Right lobe of liver (tissue), 6 donors: ENCODE measurements at places on chromosomes 11 and 22. TPM values are rescaled to one million over a fixed set of nuclear protein-coding genes. Genes with fewer than 3 reads are reported as not detected.

- H3K4me3 ChIP-seq: no peak overlapping the region
- no peak for DNase-seq
- no peak overlapping the region for H3K27ac ChIP-seq
Observed at GRCh38 chr11:12834630-12835029, 160.4 kb downstream of the TEAD1 start.

DNA sequence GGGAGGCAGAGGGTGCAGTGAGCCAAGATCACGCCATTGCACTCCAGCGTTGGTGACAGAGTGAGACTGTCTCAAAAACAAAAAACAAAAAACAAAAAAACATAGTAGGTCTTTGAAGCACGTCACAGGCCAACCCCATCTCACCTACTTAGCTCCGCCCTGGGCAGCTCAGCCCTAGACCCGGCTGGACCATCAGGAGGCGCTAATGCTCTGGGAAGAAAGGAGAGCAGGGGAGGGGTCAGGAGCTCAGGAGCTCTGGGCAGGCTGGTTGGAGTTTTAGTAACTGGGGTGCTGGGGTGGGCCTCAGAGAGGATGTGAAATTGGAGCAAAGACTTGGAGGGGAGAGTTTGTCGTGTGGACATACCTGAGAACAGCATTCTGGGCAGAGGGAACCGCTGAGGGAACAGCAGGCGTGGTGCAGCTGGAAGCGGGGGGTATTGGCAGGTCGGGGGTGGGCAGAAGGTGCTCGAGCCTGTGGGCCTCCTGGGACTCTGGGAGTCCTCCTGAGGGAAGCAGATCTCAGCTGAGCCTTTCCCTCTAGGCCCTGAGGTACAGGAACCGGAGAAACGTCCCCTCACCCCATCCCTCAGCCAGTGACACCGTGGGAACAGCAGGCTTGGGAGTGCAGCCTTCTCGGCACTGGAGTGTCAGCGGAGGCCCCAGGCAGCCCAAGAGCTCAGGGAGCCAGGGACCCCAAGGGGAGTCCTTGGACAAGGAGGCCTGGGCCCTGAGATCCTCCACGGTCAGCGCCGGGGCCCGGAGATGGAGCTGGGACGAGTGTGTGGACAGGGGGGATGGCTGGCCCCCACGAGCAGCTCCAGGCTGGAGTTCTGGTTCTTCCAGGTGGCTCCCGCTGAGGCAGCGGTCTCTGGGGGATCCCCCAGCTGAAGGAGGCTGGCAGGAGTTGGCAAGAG is 2.2 kb upstream of the RPS6KA4 start:
- H3K4me3 ChIP-seq: no peak overlapping the region
- H3K27me3 ChIP-seq: no peaks in the 10 kb centered on the region
- DNase-seq: no peak

SAA4 gene
- total RNA-seq: 1,388 TPM

OR4C5 gene
- total RNA-seq: not detected

- no peaks in the 10 kb centered on the region for H3K4me1 ChIP-seq
- no peak overlapping the region for H3K27ac ChIP-seq
- H3K36me3 ChIP-seq: no peaks in the 10 kb centered on the region
- no peaks in the 10 kb centered on the region for H3K27me3 ChIP-seq
Observed at GRCh38 chr11:67407688-67408163, 3.8 kb downstream of the TBC1D10C start.

DNA sequence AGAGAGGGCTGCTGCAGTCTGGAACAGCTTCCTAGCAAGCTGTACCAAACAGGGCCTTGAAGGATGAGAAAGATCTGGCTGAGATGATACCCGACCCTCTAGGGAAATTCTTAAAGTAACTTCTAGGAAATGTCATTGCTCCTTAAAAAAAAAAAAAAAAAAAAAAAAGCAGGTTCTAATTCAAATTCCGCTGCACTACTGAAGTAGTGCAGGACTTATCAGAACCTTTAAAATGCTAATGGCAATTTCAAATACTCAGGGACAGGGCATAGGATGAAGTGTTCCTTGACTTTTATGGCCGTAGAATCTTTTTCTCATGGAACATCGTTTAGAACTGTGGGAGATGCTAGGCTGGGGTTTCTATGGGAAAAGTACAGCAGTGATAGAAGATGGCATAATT is 13.1 kb downstream of the MIAT start:
- H3K4me1 ChIP-seq: no peaks in the 10 kb centered on the region
- no peaks in the 10 kb centered on the region for H3K27me3 ChIP-seq
- DNase-seq: no peak
- H3K36me3 ChIP-seq: no peaks in the 10 kb centered on the region

PKP3 gene
- total RNA-seq: not detected

DNA sequence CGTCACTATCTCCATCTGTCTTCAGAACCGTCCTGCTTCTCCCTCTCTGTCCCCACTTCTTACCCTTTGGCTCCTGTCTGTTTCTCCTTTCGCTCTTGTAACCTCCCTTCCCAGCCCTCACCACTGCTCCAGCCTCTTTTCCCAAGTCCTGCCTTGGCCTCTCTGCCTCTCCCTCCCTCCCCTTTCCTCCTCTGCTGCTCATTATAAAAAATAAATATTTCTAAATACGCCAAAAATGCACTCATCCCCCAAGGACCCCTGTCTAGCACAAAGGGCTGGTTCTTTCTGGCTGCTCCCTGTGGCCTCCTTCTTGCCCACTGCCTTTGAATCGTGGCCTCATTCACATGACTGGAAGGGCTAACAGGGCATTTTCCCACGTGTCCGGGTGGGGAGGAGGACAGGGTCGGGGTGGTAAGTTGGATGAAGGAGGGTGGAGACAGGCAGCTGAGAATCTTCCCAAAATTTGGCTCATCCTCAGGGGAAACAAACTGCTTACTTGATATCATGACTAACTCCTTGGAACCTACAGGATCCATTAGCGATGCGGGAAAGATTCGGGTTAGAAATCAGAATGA is 26.4 kb upstream of the OAF start:
- no peaks in the 10 kb centered on the region for H3K36me3 ChIP-seq
- peaks cover 66% of the 10 kb centered on the region for H3K4me1 ChIP-seq
- H3K27ac ChIP-seq: peak overlapping the region; percentile 79
- DNase-seq: no peak
- H3K27me3 ChIP-seq: no peaks in the 10 kb centered on the region
- peak overlapping the region; percentile 56 for H3K4me3 ChIP-seq

OR5A1 gene
- not detected for total RNA-seq

GRCh38 chr11:44760477-44760872 is 33.7 kb downstream of the TSPAN18 start:
- no peak overlapping the region for H3K4me3 ChIP-seq
- no peaks in the 10 kb centered on the region for H3K36me3 ChIP-seq
- H3K4me1 ChIP-seq: no peaks in the 10 kb centered on the region
- H3K27me3 ChIP-seq: no peaks in the 10 kb centered on the region

DNA sequence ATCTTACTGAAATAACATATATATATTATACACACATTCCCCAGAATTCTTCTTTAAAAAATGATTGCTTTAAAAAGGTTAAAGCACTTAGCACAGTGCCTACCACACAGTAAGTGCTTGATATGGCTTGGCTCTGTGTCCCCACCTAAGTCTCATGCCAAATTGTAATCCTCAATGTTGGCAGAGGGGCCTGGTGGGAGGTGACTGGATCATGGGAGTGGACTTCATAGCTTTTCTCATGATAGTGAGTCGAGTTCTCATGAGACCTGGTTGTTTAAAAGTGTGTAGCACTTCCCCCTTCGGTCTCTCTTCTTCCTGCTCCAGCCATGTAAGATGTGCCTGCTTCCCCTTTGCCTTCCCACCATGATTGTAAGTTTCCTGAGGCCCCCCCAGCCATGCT is 6.2 kb downstream of the CRYAB start:
- no peaks in the 10 kb centered on the region for H3K27me3 ChIP-seq
- no peaks in the 10 kb centered on the region for H3K36me3 ChIP-seq
- no peak overlapping the region for H3K4me3 ChIP-seq
- no peaks in the 10 kb centered on the region for H3K4me1 ChIP-seq

DNA sequence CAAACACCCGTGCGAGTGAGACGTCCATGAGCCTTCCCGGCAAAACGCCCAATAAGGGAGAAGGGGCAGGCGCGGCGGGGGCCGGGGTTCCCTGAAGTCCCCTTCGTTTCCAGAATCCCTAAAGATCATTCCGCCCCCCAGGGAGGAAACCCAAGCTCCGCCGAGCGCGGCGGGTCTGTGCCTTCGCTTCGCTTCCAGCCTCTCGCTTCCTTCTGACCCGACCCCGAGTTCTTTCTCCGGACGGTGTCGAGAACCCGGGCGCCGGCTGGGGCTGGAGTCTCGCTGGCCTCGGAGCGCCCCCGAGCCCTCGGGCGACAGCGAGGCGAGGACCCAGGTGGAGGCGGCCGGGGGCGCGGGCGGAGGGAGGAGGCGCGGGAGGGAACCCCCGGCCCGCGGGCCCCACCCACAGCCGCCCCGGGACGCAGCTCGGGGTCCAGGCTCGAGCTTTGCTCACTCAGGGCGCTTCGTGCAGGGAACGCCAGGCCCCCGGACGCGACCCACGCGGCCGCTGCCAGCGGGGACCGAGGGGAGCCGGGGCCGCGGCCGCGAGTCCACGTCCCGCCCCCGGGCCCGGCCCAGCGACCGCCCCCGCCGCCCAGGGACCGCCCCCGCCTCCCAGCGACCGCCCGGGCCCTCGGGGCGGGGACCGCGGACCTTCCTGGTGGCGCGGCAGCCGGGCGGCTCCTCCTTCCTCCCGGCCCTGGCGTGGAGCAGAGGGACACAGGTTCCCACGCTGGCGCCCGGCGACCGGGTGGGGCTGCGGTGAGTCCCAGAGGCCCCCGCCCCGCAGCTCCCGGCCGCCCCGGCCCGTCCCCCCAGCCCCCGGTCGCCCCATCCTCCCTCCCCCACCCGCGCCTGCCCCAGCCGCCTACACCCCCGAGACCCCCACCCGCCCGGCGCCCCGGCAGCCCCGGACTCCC is at the start of gene PGGHG:
TSS of gene PGGHG (plus strand) at position 649 of the 920 bp plus-strand sequence. CDS start 691 bp downstream, outside the sequence.
- peak within 1 kb of the TSS; percentile 59 for H3K27ac ChIP-seq
- H3K4me3 ChIP-seq: peak within 1 kb of the TSS; percentile 68
- H3K4me1 ChIP-seq: no peaks in the 10 kb centered on the region
- no peaks in the 10 kb centered on the region for H3K36me3 ChIP-seq
- no peaks in the 10 kb centered on the region for H3K27me3 ChIP-seq
- peak; percentile 86 for DNase-seq

DNA sequence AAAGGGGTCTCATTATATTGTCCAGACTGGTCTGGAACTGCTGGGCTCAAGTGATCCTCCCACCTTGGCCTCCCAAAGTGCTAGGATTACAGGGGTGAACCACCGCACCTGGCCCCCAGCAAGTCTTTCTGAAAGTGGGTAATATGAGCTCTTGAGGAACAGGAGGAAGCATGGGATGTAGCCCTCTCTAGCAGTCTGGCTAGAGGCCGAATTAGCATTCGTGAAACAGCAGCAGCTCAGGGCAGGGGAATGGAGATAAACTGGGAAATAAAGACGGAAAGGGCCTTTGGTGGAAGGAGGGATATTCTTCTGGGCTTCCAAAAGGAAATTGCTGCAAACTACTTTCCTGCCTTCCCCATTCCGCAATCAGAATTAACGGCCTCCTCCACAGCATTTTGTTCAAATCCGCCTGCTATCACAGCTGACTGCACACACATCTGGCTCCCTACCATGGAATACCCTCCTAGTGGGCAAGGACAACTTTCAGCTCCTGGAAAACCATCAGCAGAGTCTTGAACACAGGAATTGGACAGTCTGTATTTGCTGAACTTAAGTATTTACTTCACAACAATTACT is 44.3 kb downstream of the MICAL3 start:
- no peaks in the 10 kb centered on the region for H3K4me1 ChIP-seq
- no peak for DNase-seq
- H3K27me3 ChIP-seq: no peaks in the 10 kb centered on the region

GRCh38 chr11:95556342-95557163 is 233.0 kb downstream of the FAM76B start:
- DNase-seq: no peak
- H3K4me1 ChIP-seq: no peaks in the 10 kb centered on the region
- no peaks in the 10 kb centered on the region for H3K36me3 ChIP-seq
- no peak overlapping the region for H3K27ac ChIP-seq

DNA sequence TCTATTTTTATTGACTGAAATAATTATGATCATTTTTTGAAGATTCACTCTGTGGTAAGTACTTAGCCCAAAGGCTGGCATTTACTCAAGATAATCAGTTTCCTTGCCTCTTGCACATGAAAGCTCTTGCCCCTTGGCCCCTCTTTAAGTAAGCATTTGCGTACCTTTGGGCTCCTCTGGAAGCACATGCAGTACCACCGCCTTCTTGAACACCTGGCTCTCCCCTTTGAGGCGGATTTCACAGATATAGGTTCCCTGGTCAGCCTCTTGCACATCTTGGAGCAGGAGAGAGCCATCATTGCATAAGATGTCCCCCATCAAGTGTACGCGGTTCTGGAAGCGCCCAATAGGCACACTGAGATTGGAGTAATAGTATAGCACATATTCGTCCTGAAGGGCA is 14.5 kb downstream of the JAML start:
- H3K27me3 ChIP-seq: no peaks in the 10 kb centered on the region
- H3K36me3 ChIP-seq: no peaks in the 10 kb centered on the region
- no peak overlapping the region for H3K4me3 ChIP-seq
- H3K27ac ChIP-seq: no peak overlapping the region

- H3K4me3 ChIP-seq: no peak overlapping the region
- peaks cover 7% of the 10 kb centered on the region for H3K27me3 ChIP-seq
- no peak overlapping the region for H3K27ac ChIP-seq
- H3K4me1 ChIP-seq: no peaks in the 10 kb centered on the region
- DNase-seq: no peak
- no peaks in the 10 kb centered on the region for H3K36me3 ChIP-seq
Observed at GRCh38 chr22:39559456-39560105, 11.0 kb upstream of the CACNA1I start.
